Activated CD8-positive, alpha-beta memory T cell treated with anti-CD3 and anti-CD28 coated beads, Interleukin-2, amount 10 ng/mL, durations not matched to agents 7 days and 5 days (primary cell): ENCODE measurements at places on chromosomes 13 and 19. TPM values are rescaled to one million over a fixed set of nuclear protein-coding genes. Genes with fewer than 3 reads are reported as not detected.

GRCh38 chr13:110636053-110636475 lies 20.7 kb downstream of the NAXD start:
- H3K36me3 ChIP-seq, result peaks cover 42% of the 10 kb centered on the region
- H3K27ac ChIP-seq, result no peak overlapping the region
- DNase-seq, result no peak
- no peak overlapping the region for H3K4me3 ChIP-seq
- H3K27me3 ChIP-seq, result no peaks in the 10 kb centered on the region

DNA sequence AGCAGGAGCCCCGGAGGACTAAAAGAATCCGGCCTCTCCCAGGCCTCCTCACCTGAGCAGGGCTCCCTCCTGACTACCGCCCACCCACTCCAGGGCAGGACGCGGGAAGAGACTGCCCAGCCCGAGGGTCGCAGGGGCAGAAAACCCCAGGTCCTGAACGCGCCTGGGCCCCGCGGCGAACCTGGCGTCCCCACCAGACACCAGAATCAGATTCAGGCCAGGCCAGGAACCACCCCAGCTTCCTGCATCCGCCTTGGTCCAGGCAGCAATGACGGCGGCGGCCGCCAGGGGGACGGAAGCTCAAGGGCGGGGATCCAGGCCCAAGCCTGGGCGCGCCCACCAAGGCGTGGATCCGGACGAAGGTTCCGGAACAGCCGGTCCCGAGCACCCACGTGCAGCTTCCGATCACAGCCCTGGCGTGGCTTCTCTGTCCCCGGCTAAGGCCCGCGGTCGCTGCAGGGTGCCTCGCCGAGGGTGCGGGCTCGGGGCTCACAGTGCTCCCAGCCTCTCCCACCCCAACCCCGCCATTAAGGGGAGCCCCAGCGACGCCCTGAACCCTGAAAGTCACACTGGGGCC lies 3.6 kb downstream of the LGALS7 start:
- H3K36me3 ChIP-seq, result no peaks in the 10 kb centered on the region
- DNase-seq, result peak; percentile 91
- H3K4me3 ChIP-seq, result peak overlapping the region; percentile 28
- peak overlapping the region; percentile 56 for H3K27ac ChIP-seq
- peaks cover 8% of the 10 kb centered on the region for H3K4me1 ChIP-seq

GRCh38 chr19:18172331-18173053 lies 1.1 kb upstream of the IFI30 start:
- H3K4me1 ChIP-seq, result peaks cover 25% of the 10 kb centered on the region
- peaks cover 15% of the 10 kb centered on the region for H3K36me3 ChIP-seq
- DNase-seq, result no peak
- H3K27ac ChIP-seq, result peak overlapping the region; percentile 28

GRCh38 chr13:77737583-77738200 lies 40.2 kb downstream of the SLAIN1 start:
- no peaks in the 10 kb centered on the region for H3K27me3 ChIP-seq
- H3K27ac ChIP-seq, result no peak overlapping the region
- peaks cover 15% of the 10 kb centered on the region for H3K4me1 ChIP-seq
- peaks cover 13% of the 10 kb centered on the region for H3K36me3 ChIP-seq
- H3K4me3 ChIP-seq, result no peak overlapping the region

DNA sequence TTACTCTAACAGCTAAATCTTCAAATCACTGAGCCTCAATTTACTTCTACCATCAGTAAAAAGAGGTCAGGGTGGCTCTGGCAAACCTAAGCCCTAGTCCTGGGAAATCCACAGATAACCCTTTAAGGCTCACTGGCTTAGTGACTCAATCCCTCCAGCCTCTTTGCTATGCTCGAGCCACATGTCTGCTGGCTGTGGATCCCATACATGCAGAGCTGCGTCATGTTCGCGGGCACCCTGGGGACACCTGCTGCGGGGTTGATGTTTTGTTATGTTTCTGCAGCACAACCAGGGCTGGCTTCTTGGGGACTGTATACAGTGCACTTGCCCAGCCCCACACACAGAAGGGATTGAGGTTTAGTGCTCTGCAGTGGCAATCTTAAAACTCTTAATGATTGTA lies 41.6 kb upstream of the C13orf42 start:
- peaks cover 9% of the 10 kb centered on the region for H3K4me1 ChIP-seq
- peaks cover 39% of the 10 kb centered on the region for H3K27me3 ChIP-seq
- H3K4me3 ChIP-seq, result no peak overlapping the region
- no peaks in the 10 kb centered on the region for H3K36me3 ChIP-seq

DNA sequence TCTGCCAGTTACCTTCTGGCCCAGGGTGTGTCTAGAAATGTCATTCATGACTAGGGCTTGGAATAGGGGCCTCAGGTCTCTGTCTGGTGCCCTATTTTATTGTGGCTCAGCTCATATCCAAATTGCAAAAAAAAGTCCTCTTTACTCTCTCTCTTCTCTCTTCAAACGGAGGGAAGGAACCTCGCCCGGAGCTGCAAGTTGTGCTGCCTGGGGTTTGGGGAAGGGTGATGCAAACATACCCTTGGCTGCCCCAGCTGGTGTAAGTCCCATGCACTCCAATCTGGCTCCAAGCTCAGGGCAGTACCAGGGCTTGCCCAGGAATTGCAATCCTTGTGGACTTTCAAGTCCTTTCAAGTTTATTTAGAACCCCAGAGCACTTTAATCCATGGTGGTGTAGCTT lies 549.6 kb downstream of the PCDH17 start:
- no peaks in the 10 kb centered on the region for H3K4me1 ChIP-seq
- H3K27ac ChIP-seq, result no peak overlapping the region
- no peak overlapping the region for H3K4me3 ChIP-seq
- H3K36me3 ChIP-seq, result no peaks in the 10 kb centered on the region
- no peak for DNase-seq

- H3K27me3 ChIP-seq, result no peaks in the 10 kb centered on the region
- peaks cover 7% of the 10 kb centered on the region for H3K36me3 ChIP-seq
- peak; percentile 22 for DNase-seq
- no peak overlapping the region for H3K4me3 ChIP-seq
These were observed 5.8 kb downstream of the LSR start for GRCh38 chr19:35254341-35255297.

GRCh38 chr13:31982540-31982939 lies 49.0 kb upstream of the FRY start:
- H3K27ac ChIP-seq, result no peak overlapping the region
- no peak for DNase-seq
- H3K4me1 ChIP-seq, result no peaks in the 10 kb centered on the region
- H3K4me3 ChIP-seq, result no peak overlapping the region

- H3K4me1 ChIP-seq, result peaks cover under 1% of the 10 kb centered on the region
- no peak overlapping the region for H3K27ac ChIP-seq
- no peak overlapping the region for H3K4me3 ChIP-seq
- DNase-seq, result no peak
- no peaks in the 10 kb centered on the region for H3K36me3 ChIP-seq
These were observed 350.0 kb downstream of the DNAJC15 start for GRCh38 chr13:43373400-43373799.

DNA sequence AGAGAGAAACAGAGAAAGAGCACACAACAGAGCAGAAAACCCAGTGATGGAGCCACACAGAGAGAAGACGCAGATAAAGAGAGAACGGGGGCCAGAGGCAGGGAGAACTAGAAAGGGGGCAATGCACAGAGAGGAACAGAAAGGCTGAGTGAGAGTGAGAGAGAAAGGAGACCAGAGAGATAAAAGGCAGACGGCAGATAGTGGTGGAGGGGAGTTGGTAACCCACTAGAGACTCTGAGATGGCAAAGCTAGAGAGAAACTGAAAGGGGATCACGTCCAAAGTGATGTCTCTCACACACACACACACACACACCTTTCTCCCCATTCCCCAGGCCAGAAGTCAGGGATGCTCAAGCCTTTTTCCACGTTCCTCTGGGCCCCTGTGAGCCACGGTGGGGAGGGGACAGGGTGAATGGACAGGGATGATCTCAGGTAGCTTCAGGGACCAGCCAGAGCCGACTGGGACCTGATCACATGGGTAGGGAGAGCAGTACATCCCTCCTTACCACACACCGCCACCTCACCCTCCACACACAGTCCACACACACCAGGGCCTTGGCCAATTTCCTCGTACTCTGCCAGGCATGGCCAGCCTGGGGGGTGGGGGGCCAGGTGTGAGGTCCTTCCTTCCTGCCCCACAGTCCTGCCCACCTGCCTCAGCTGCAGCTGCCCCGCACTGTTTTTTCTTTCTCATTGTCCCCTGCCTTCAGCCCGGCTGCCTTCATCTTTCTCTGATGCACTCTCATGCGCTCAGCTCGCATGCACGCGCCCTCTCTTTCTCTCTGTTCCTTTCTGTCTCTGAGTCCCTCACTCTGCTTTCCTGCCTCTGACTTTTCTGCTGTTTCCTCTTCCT lies 22.5 kb upstream of the POU2F2 start:
- peak overlapping the region; percentile 7 for H3K4me3 ChIP-seq
- H3K4me1 ChIP-seq, result peaks cover 22% of the 10 kb centered on the region

GRCh38 chr19:44580366-44580895 lies 32.9 kb upstream of the IGSF23 start:
- H3K27me3 ChIP-seq, result no peaks in the 10 kb centered on the region

- no peak overlapping the region for H3K4me3 ChIP-seq
- no peaks in the 10 kb centered on the region for H3K4me1 ChIP-seq
- DNase-seq, result no peak
- H3K27me3 ChIP-seq, result peaks cover 12% of the 10 kb centered on the region
- H3K36me3 ChIP-seq, result peaks cover 2% of the 10 kb centered on the region
- no peak overlapping the region for H3K27ac ChIP-seq
These were observed 30.5 kb downstream of the OR10H4 start for GRCh38 chr19:15979293-15979692.

DNA sequence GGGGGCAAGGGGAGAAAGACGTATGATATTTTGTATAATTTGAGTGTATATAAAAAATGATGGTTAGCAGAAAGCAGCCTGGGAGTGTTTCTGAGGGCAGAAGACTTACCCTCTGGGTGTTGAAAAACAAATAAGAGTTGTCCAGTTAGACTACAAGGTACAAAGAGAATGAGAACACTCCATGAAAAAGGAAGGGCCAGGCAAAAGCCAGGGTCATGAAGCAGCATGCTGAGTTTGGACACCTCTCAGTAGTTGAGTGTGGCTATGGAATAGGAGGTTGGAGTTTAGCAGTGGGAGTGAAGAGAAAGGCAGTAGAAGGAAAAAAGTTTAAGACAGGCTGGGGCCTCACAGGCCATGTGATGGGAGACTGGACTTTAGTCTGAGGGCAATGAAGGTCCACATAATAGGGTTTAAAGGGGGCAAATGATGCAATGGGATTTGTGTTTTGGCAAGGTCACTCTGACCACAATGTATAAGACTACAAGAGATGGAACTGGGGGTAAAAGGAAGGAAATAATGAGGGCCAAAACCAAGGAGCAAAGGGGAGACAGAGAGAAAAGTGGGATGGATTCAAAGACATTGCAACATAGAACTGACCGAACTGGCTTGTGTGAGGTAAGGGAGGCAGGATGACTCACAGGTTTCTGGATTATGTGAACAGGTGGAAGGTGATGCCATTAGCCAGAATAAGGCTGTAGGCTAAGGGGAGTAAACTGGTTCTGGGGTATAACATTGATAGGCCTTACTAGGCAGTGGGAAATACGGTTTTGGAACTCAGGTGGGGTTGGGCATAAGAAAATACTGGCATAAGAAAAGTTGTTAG lies 76.6 kb downstream of the SERP2 start:
- H3K36me3 ChIP-seq, result no peaks in the 10 kb centered on the region
- peaks cover 3% of the 10 kb centered on the region for H3K27me3 ChIP-seq
- H3K4me3 ChIP-seq, result no peak overlapping the region
- no peak overlapping the region for H3K27ac ChIP-seq
- no peak for DNase-seq
- H3K4me1 ChIP-seq, result no peaks in the 10 kb centered on the region

GRCh38 chr13:94119360-94119936 lies 360.0 kb downstream of the DCT start:
- H3K27ac ChIP-seq, result no peak overlapping the region
- no peak for DNase-seq
- peaks cover 14% of the 10 kb centered on the region for H3K27me3 ChIP-seq
- H3K36me3 ChIP-seq, result no peaks in the 10 kb centered on the region

DNA sequence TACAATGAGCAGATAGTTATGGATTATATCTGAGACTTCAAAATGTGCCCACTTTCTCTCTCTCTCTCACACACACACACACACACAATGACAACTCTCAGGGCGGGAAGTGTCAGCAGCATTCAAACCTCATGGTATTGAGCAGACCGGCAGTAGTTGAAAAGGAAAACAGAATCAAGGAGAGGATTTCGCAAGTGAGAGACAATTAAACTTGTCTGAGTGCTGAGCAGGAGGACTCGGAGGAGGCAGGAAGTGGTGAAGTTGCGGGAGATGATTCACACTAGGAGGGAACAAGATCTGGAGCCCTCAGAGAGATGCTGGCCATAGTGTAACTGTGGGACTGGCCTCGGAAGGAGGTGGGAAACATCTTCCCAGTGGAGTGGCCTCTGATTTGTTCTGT lies 353.1 kb downstream of the EFNB2 start:
- no peaks in the 10 kb centered on the region for H3K27me3 ChIP-seq
- DNase-seq, result no peak
- no peaks in the 10 kb centered on the region for H3K36me3 ChIP-seq
- no peak overlapping the region for H3K4me3 ChIP-seq

The RYR1 gene
- total RNA-seq, result 1.6 TPM

The FGF21 gene
- not detected for total RNA-seq

The SYT3 gene
- total RNA-seq, result not detected
